Caki2 (cell line): ENCODE measurements at places on chromosomes 3 and 15. TPM values are rescaled to one million over a fixed set of nuclear protein-coding genes. Genes with fewer than 3 reads are reported as not detected.

CA12 gene
- 194 and 272 TPM in 2 replicates for total RNA-seq

SAXO2 gene
- not detected in 2 replicates for total RNA-seq

CCR1 gene
- not detected in 2 replicates for total RNA-seq

SSUH2 gene
- total RNA-seq, result 6.4 TPM in 1 of 2 replicates, not detected in the other

DNAH12 gene
- total RNA-seq, result 0.07 TPM in 1 of 2 replicates, not detected in the other

LCTL gene
- total RNA-seq, result not detected in 2 replicates

HTR3E gene
- total RNA-seq, result not detected in 2 replicates

DALRD3 gene
- total RNA-seq, result 63.4 and 69.7 TPM in 2 replicates

CCR9 gene
- total RNA-seq, result 0.81 TPM in 1 of 2 replicates, not detected in the other

LRTM1 gene
- total RNA-seq, result not detected in 2 replicates

GPR62 gene
- total RNA-seq, result not detected in 2 replicates

STRIT1 gene
- not detected in 2 replicates for total RNA-seq

SLCO2A1 gene
- not detected in 2 replicates for total RNA-seq

GASK1A gene
- total RNA-seq, result 0.24 TPM in 1 of 2 replicates, not detected in the other

GOLGA8O gene
- total RNA-seq, result 0.72 and 6.1 TPM in 2 replicates

BFSP2 gene
- not detected in 2 replicates for total RNA-seq

FAM3D gene
- total RNA-seq, result not detected in 2 replicates

- DNase-seq, result no peak
These were observed 283.8 kb downstream of the C3orf38 start for GRCh38 chr3:88433568-88433967.

DNA sequence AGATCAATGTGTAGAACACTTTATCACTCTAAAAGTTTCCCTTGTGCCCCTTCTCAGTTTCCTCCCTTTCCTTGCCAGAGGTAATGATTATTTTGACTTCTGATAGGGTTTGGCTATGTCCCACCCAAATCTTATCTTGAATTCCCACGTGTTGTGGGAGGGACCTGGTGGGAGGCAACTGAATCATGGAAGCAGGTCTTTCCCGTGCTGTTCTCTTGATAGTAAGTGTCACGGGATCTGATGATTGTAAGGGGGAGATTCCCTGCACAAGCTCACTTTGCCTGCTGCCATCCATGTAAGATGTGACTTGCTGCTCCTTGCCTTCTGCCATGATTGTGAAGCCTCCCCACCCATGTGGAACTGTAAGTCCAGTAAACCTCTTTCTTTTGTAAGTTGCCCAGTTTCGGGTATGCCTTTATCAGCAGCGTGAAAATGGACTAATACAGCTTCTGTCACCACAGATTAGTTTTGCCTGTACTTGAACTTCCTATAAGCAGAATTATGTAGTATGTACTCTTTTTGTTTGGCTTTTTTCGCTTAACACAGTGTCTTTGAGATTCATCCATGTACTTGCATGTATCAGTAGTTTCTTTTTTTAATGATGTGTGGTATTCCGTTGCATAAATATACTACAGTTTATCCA, 7.2 kb downstream of the FEM1B start:
- no peak for DNase-seq

DNA sequence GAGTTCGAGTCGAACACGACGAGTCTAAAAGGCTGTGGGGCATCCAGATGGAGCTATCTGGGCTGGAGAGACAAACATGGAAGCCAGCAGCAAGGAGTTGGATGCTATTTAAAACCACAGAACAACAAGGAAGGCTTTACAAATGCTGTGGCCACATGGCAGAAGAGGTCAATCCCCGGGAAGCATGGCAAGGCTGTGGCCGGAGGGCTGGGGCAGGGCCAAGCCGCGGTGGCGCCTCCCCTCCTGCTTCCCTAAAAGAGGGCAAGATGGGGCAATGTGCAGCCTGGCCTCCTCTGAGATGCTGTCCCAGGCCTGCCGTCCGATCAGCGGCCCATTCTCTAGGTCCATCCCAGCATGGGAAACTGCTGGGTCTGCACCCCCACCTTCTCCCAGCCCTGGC, 139.1 kb downstream of the SRGAP3 start:
- DNase-seq, result no peak

GRCh38 chr15:35445891-35446290, 100.1 kb downstream of the DPH6 start:
- no peak for DNase-seq

- no peak for DNase-seq
These were observed 40.0 kb upstream of the PRR23E start for GRCh38 chr3:127152684-127153505.

DNA sequence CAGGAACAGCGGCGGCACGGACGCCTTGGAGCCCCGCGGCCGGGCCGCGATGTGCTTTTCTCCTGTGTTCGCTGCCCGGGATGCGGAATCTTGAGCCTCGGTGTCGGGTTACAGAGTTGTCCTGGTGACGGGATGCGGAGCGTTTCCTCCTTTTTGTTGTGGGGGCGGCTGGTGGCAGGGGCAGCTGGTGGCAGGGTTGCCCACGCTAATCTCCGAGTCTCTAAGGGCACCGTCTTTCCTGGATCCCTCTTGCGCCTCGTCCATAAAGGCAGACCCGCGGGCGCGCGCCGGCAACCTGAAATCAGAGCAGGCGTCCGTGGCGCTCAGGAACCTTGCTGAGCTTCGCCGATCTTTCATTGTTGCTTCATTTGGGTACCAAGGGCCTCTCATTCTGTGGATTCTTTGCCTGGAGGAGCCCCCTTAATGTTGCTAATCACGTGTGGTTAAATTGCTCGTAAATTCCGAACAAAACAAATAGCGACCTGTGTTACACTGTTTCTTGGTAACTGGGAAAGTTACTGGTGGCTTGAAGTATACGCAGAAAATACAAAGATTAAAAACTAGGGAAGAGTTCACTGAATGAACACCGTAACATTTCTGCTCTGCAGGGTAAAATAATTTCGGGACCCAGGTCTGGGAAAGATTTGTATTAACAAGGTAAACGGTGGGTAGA, 844 bp upstream of the PFN2 start:
- peak; percentile 83 for DNase-seq

- no peak for DNase-seq
These were observed 8.6 kb downstream of the CEP63 start for GRCh38 chr3:134494495-134494894.

- DNase-seq, result peak; percentile 27
These were observed 29.2 kb downstream of the AP3B2 start for GRCh38 chr15:82680200-82681102.

GRCh38 chr3:184796551-184796950, 15.4 kb upstream of the VPS8 start:
- no peak for DNase-seq

- no peak for DNase-seq
These were observed 20.3 kb upstream of the FRMD4B start for GRCh38 chr3:69406163-69406562.

GRCh38 chr3:10741891-10742671, 73.9 kb upstream of the SLC6A11 start:
- DNase-seq, result no peak

DNA sequence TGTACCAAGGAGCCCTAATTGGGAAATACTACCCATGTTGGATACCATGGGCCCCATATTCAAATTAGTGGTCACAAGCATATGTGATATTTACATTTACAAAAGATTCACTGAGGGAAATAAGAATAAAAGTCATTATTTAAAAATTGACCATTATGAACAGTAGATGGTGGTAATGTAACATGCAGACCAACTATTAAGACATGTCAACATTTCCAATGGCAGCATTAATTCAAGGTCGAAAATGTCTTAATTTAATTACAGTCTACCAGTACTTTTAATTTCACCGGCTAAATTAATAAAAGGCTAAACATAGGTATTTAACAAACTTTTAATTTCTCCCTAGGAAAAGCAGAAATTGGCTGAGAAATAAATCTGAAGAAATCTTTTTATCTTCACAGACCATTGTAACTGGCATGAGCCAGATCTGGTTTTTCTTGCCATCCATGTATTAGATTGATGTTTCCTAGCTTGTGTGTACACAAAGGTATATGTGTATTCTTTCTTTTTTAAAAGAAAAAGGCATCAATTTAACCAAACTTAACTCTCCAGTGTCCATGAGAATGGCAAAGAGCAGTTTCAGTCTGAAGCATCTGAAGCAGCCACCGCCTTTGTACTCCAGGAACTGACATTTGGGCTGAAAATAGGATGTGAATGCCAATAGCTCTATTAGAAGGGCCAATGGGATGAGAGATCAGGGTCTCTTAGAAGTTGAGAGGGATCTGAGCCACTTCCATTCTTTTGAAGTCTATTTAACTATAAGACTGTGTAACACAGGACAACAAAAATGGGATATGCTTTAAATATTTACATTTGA, 26.6 kb downstream of the NEK11 start:
- no peak for DNase-seq

DNA sequence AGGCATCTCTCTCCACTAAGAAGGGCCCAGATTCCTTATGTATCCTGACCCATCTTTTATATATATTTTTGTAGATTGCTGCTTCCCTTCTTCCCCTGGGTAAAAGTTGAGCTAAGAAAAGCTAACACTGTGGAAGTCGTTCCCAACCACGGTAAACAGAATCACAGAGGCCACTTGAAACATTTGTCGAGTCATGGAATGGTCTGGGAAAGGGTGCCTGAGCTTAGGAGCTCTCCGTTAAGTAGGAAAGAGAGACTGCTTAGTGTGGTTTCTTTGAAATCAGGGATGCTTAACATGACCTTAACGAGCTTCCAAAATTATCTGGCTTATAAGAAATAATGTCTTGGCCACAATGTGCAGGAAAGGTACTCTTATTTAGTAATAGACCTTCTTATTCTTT, 45.6 kb downstream of the ARNT2 start:
- DNase-seq, result no peak

DNA sequence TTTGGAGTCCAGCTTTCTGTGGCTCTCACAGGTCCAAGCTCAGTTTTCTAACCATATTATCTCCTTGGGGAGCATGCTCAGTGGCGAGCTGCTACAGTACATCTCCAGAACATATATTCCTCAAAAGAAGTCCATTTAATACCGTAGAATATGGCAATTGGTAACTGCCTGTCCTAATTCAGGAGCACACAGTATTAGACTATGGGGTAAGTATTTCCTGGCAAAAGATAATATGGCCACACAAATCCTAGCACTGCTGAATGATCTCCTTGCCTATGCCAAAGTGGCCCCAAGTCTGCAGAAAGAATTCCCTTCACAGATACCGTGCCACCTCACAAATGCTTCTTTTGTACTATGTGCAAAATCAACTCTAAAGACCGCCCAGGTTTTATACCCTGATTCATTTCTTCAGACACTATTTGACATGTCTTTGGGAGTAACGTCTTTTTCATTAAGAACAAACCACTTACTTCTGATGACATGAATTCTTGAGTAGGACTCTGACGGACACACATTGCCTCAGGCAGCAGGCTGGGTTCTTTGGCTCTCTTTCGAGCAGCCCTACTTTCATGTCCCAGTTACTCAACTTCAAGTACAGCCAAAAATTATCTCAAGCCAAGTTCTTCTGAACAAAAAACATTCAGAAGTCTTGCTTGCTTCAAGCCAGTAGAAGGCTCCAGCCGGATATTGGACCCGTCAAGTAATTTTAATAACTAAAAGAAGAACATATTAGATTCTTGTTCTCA, 368.3 kb upstream of the DCBLD2 start:
- DNase-seq, result no peak

DNA sequence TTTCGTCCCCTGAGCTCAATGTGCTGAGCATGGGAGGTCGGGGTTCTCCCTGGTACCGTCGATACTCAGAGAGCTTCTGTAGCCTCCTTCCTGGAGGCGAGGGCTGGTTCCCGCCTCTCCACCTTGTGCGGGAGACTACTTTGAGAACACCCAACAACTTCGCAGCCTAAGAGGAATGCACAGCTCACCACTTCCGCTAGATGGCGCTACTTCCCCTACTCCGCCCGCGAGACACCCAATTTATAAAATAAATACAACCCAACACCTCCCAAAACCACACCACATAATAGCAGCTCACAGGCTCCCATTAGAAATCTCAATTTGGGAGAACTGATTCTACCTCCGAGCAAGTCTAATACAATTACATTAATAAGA, 1.2 kb downstream of the RGMA start:
- DNase-seq, result peak; percentile 59

GRCh38 chr3:55200906-55201305, 273.0 kb upstream of the LRTM1 start:
- DNase-seq, result no peak

DNA sequence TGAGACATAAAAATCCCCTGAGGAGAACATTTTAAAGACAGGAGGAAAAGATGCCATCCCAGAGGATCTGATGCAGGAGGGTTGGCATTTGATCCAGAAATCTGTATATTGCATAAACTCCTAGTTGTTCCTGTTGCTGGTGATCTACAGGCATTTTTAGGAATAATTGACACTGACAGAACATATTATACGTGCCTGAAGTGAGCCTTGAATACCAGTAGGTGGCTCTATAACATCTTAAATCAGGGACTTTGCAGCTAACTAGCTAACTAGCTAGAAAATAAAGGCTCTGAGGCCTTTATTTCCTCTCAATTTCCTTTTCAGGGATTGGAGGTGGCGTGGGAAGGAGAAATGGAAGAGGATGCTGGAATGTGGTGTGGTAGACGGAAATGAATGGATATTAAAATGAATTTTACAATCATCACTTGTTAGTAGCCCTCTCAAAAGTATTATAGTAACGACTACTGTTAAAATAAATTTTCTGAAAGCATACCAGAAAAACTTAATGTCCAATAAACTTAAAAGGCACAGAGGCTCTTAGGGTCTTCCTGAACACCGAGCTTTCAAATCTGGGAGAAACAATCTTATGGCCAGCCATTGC, 73.8 kb upstream of the ZBED2 start:
- DNase-seq, result peak; percentile 40

DNA sequence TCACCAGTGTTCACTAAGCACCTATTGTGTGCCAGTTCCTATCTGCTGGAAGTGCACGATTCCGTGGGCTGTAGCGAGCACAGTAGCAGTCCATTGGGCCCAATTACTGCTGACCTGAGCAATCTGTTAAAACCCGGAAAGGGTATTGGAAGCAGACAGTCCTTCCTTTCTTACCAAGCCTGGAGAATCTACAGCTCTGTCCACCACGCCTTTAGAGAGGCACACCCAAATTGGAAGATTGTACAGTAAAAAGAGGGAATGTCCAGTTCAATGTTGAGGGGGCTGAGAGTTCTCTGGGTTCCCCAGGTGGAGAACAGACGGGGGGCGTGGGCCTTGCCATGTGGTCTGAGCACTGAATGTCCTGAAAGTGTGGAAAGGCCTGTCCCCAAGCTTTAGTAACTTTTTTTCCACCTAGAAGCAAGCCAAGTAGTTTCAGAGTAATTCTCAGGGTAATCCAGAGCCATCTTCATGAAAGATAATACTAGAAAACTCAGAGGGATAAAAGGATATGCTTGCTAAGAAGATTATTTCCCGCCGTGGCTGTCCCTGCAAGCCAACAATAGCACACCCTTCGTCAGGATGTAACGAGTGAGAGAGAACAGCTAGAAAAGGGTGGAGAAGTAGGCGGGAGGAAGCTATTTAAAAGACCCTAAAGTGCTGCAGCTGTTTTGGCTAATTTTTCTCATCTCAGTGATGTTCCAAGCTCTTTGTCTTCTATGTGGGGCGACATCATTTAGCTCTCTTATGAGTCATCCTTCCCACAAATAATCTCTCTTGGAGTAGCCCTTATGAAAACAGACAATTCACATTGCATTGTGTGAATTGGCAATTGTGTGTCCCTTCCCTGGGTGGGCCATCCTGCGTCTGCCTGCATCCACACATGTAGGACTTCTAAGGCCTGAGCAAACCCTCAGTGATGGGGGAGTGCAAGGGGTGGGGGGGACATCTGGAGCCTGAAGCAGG, 181.0 kb downstream of the ATG7 start:
- DNase-seq, result peak; percentile 13
